ENCODE measurements at places on chromosomes 2 and 18.

- DNase-seq: no peak
Measured at GRCh38 chr2:199895406-199895805, 15.7 kb upstream of the C2orf69 start.

- DNase-seq: no peak
Measured at GRCh38 chr2:222319586-222320435, 21.0 kb upstream of the PAX3 start.

GRCh38 chr18:13379930-13380690 is 161.6 kb downstream of the LDLRAD4 start:
- DNase-seq: no peak

DNA sequence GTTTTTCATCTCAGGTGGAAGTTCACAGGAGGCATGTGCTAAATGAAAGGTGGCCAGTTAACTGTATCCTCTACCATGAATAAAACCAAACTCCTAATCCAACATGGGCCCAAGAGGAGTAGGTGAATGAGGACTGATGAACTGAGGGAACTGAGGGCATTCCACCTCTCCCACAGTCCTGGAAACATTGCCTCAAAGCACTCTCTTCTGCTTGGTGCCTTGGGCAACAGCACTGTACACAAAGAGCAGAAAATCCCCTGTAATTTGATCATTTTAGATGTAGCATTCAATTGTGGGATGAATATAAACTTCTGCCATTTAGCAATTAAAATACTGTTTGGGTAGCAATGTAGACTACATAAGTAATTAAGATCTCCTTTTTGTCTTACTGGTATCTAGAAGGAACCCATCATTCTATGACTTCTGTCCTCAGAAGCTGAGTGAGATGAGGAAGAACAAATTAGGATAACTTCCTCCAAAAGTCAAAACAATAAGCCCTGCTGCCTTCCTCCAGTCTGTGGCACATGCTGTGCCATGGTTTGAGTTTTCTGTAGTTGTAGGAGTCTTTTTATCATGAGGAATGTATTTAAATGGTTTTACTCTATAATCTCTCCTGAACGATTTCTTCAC is 86.7 kb upstream of the ZEB2 start:
- DNase-seq: no peak

DNA sequence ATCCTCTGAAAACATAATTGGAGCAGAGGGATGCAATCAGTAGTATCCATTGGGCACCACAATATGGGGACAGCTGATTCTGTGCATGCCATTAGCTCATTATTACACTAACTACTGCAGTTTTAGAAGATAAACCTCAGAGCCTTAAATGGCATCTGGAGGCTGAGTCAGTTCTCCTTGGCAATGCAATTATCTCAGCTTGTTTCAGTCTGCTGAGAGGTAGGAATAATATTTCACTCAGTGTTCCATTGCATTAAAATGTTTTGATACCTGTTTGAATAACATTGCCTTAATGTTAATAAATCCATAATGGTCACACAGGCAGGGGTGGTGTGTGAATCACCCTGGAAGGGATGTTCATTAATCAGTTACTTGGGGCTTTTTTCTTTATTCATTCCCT is 309.6 kb downstream of the LRRTM1 start:
- DNase-seq: no peak

DNA sequence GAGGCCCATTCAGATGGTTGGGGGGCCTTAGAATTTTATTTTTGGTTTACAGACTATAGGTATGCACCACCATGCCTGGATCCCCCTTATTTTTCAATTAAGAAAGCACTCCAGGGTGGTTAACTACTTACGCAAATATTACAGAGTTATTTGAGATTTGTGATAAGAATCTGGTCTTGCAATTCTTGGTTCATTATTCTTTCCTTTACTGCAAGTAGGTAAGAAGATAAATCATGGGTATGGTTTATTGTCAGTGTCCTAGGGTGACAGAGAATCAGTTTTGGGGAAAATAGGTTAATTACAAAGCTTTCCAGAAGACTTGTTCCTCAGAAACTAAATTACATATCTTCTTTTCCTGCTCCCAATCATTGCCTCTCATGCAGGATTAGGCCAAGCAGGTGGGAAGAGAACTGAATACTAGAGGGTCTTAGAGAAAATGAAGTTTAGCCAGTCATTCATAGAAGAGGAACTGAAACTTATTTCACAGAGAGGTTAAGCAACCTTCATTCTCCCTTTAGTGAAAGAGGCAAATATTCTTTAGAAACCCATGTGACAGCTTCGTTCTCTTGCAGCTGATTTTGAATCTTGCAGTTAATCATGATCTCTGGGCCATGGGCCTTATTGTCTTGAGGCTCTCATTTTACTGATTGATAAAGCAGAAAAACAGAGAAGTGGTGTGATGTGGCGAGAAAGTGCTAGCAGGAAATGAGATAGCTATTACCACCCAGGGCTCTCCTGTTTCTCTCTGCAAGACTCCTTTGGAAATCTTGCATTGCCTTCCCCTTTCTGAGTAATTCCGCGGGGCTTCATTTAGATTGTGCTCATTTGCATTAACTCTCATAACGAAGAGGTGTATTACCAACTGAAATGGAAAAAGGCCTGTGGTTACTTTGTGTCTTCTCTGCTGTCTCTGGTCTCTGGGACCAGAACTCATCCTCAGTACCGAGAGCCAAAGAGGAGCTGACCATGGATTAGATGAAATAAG is 44.8 kb upstream of the ARHGAP25 start:
- DNase-seq: no peak

- no peak for DNase-seq
Measured at GRCh38 chr18:59500765-59501164, 141.7 kb upstream of the LMAN1 start.

DNA sequence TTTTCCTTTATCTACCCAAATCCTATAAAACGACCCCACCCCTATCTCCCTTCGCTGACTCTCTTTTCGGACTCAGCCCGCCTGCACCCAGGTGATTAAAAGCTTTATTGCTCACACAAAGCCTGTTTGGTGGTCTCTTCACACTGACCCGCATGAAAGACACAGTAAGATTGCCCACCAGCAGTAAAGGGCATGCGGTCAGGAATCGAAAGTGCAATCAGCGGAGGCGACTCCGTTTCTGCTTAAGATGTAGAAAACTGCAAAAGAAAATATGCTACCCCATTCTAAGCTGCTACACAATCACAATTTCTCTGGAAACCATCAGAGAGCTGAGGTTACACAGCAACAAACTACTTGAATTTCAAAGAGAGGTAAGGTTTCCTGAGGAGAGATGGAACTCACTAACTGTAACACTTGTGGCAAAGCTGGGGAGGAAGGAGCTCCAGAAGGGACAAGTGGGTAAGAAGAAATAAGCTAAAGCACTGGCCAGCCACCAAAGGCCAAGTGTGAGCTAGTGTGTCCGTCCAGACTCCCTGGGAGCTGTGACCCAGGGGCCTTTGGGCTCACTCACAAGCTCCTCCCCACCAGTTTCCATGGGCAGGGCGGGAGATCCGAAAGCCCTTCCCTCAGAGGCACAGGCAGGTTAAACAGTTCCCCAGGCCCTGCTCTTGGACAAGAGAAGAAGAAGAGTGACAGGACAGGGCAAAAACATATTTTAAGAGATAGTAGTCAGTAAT is 72.8 kb upstream of the TGFA start:
- no peak for DNase-seq

DNA sequence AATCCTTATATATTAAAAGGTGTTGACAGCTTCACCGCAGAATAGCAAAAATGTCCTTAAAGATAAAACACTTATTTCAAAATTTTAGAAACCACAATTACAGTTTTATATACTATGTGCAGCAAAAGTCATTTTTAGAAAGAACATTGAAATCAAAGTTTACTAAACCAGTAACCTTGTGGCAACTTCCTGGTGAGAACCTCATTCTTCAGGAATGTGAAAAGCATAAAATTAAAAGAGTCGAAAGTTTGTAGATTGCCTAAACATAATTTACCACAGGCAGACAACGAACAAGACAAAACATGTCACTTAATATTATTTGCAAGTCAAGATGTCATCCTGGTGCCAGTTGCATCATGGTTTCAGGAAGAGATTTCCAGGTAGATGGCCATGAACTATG is 108.3 kb upstream of the NRP2 start:
- DNase-seq: no peak

- DNase-seq: no peak
Measured at GRCh38 chr2:235500110-235500760, 6.4 kb downstream of the AGAP1 start.

DNA sequence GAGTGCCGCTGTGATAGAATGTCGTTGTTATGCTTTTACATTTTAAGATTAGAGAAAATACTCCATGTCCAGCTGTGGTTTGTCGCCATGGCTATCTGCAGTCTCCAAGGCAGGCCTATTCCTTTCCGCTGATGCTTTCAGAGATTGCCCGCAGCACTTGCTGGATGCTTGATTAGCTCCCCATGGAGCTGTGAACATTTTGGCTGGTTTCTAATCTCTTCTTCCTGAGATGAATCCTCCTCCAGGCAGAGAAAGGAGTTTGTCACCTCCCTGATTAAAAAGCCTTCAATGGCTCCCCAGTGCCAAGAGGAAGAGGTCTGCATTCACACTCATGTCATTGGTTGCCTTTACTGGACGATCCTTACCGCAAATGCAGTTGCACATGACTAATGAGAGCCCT is 32.6 kb upstream of the LPIN1 start:
- DNase-seq: no peak

DNA sequence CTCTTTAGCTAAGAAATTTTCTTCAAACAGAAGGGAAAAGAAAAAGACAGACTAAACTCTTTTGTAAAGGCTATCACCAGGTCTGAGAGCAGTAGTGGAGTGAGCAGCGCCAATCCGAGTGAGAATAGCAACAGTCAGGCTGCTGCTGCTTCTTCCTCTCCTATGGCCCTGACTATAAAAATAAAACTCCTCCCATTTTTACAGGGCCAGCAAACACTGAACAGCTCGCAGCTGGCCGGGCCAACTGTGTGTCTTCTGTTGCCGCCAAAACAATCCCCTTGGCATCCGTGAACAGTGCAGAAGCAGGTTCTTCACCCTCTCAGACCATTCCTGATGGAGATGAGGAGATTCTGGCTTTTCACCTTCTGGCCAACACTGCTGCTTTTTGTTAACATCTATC is 124.5 kb downstream of the CNTNAP5 start:
- DNase-seq: no peak

GRCh38 chr2:241223211-241224017 is 34.9 kb downstream of the ANO7 start:
- DNase-seq: no peak

DNA sequence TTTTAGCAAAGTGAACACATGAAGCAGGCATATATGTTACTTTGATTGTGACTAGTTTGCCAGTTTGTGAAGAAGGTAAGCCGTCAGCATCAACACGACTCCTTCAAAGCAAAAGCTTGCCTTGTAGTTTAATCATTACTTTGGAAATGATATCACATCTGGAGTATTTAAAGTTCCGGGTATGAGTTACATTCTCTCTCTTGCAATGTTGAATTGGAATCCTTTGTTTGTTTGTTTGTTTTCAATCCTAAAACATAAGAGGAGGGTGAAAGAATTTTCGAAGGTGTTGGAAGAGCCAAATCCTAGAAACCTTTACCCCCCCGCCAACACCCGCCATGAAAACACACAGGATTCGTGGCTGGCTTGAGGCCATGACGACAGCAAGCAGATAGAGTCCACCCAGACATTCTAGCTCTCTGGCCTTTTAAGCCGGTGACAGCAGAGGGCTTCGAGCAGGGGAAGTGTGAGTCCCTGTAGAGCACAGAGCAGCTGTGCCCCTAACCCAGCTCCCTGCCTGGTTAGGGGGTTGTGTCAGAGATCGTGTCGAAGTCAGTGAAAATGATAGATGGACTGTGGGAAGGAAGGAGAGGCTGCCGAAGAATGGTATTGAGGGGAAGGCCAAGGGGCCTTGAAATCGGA is 103.8 kb upstream of the SMIM21 start:
- DNase-seq: no peak

Data from mesenteric fat pad (tissue), 1 donor.